Anterior cingulate cortex (tissue), 58 donors: ENCODE measurements at places on chromosomes 1 and 21.

GRCh38 chr1:226320930-226321329, 12.0 kb upstream of the LIN9 start:
- DNase-seq = no peak

DNA sequence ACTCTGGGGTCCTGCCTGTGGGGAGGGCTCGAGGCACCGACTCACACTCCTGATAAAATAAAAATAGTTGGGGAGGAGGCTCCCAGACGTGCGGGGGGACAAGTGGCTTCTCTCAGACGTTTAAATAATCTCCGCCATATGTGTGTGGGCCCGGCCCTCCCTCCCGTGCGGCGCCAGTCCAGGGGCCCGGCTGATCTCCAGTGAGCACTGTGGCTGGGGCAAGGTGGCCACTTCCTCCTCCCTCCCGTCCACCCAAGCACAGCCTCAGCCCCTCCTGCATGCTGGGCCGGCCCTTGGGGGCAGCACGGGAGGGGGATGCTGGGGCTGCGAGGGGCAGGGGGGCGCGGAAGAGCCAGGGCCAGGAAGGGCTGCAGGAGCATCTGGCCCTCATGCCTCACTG, 4.0 kb upstream of the PLCH2 start:
- DNase-seq = no peak

GRCh38 chr1:221742555-221743415, 896 bp upstream of the DUSP10 start:
- DNase-seq = no peak

DNA sequence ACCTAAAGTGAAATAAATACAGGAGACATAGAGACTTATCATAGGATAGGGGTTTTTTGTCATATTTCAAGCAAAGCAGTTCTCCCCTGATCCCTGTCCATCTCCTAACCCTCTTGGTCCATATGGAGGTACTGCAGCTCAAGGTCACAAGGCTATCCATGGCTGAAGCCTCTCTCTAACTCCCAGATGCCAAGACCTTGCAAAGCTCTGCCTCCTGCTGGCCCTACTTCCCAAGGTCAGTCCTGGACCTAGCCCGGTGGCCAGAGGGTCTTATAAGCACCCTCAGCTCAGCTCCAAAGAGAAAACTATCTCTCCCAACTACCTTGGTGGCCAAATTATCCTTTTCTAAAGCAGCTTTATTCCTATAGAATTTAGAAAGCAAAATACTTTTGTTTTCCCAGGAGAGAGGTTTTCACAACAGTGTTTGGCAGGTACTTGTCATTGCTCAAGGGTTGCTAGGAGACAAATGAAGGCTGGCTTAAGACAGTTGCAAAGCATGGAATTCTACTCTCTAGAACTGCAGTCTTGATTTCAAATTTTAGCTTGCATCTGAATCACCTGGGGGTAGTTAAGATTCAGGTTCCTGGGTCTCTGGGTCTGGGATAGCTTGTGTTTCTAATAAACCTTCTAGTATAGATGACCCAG, 121.5 kb downstream of the XCL2 start:
- no peak for DNase-seq

GRCh38 chr1:202201971-202202370, 8.4 kb downstream of the LGR6 start:
- DNase-seq = no peak

DNA sequence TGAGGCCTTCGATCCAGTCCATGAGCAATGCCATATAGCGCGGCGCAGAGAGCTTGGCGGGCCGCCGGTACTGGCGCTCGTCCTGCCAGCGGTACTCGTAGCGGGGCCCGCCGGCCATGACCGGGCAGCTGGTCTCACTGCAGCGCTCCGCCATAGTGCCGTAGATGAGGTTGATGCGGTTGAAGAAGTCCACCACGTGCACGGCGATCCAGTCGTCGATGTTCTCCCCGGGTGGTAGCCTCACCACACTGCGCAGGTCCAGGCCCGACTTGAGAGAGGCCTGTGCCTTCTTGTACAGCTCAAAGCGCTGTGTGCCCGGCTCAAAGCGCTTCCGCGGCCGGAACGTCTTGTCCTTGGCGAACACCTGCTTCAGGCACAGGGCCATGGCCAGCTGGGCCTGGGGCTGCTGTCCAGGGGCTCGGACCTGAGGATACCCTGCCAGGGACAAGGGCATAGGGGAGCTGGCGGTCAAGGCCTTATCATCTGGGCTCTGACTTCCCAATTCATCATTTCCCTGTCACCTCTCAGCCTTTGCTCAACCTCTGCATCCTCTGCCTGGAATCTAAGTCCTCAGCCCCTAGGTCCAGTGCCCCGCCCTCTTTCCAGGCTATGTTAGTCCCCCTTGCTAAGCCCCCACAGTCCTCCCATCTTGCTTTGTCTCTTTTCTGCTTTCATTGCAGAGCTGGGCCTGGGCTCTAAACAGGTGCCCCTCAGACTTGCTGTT, 3.5 kb downstream of the MOB3C start:
- DNase-seq = no peak

DNA sequence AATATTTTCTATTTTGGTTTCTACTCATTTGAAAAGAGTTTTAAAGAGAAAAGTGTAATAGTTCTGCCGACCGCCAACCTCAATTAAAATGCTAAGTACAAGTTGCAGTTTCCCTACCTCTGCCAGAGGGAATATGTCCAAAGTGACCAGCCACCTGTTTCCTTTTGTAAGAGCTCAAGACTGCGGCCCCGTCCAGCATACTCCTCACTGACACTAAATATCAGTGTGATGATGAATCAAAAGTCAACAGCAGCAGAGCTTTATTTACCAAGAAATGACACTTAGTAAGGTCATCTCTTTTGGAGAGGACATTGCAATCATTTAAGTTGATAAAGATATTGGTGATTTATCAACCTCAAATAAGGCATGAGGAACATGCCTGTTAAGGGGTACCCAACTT, 57.4 kb upstream of the NRIP1 start:
- no peak for DNase-seq

DNA sequence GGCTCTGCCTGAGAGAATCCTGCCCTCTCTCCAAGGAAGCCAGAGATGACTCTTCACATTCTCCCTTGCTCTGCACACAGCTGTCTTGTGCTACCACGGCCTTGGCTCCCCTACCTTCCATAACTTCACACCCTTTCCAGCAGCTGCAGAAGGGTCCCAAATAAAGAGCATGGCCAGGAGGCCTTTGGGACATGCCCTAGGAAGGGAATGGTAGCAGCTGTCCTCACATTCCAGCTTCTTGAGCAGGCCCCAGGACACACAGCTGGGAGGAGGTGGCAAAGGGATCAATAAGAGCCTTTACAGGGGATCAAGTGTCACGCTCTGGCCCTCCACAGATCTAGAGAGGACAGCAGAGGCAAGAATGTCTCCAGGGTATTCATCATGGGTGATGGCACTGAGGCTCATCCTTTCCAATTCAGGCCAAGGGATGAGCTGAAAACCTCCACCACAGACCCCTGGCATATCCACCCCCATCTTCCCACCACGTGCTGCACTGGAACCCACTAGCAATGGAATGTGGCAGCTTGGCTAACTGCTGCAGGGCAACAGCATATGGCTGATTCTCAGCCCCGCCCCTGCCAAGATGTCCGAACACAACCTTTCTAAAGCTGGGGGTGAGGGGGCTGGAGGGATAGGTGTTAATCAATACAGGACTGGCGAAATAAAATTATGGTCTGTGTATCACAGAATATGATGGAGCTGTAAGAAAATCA, 17.8 kb upstream of the RAB29 start:
- DNase-seq = no peak

GRCh38 chr1:119083479-119083878, 57.0 kb downstream of the WARS2 start:
- no peak for DNase-seq

- no peak for DNase-seq
Observed at GRCh38 chr1:44262816-44263567, 49.7 kb downstream of the DMAP1 start.

- no peak for DNase-seq
Observed at GRCh38 chr1:234618737-234619049, 8.7 kb upstream of the IRF2BP2 start.

DNA sequence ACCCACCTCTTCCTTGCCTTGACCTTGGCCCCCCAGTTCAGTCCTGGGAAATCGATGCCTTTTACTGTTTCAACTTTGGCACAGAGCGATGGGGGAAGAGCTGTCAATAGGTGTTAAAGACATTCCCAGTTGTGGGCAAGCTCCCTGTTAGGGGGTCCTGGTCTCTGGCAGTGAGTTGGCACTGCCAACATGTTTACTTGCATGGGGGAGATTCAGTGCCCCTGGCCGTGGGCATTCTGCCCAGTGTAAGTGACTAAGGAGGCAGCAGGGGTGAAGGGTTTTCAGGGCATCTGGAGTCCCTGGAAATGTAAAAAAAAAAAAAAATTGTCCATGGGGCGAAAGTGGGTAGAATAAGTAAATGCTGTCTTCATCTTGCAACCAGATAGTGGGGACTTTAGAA, 407.0 kb downstream of the PTPRU start:
- no peak for DNase-seq

GRCh38 chr1:208980605-208981004, 602.9 kb upstream of the CAMK1G start:
- DNase-seq = no peak

GRCh38 chr1:38740487-38740886, 119.1 kb downstream of the RRAGC start:
- no peak for DNase-seq

DNA sequence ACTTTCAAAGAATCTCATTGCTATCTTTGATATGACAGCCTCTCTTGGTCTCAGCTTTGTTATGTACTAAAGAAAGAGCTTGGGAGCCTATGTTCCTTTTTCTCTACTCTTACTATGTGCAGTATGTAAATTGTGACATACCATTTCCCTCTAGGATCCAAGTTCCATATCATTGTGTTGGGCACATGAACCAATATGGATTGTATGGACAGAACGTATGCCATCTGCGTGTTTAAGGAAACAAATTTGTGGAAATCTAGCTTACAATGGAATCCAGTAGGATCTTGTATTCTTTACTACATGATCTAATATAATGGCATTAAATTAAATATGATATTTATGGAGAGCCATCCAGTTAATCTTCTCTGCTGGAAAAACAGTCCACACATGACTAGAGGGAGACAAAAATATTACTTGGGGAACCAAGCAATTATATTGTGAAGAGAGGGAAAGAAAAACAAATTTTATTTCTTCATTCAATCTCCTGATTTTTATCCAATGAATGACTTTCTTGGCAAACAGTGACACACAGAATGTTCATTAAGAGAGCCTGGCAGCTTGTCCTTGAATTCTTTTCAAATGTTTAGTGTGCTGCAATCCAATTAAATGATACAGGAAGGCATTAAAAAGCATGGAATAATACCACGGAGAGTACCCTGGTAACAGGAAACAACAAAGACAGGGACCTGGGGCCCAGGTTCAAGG, 106.5 kb upstream of the DAB1 start:
- no peak for DNase-seq

- no peak for DNase-seq
Observed at GRCh38 chr1:21955501-21956281, 18.6 kb upstream of the HSPG2 start.

- no peak for DNase-seq
Observed at GRCh38 chr1:167202049-167202448, 18.6 kb upstream of the POU2F1 start.

DNA sequence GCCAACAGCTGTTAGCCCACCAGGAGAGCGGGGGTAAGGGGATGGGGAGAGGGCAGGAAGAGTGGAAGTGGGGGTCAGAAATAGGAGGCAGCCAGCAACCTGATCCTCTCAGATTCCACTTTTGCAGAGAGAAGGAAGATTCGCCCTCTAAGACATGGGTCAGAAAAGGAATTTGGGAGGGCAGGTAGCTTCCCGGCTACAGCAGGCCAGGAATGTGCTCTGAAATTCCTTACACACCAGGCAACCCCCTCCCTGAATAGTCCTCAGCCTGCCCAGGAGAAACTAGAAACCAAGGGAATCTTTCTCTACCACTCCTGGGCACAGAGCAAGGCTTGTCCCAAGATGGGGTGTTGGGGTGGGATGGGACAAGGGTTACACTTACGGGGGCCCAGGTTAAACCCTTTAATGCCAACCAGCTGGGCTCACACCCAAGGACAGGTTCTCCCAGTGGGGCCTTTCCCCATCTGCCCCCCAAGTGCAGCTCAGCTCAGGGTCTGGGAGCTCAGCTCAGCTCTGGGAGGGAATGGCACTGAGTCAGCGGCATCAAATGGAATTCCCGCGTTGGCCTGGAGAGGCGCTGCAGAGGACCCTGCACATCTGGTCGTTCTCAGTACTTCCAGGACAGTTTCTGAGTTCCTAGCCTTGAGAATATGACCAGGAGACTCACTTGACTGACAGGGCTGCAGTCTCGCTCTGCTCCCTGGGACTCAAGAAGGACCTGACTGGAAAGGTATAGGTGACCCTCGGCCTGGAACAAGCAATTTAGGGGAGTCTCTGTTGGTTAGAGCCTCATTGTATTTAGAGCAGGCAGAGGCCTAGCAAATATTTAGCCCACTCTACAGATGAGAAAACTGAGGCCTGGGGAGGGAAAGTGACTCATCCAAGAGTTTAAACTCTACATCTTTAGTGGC, 761 bp downstream of the TNNT2 start:
- no peak for DNase-seq
